MG63 (cell line): ENCODE measurements at places on chromosomes 2 and 18.
A peak's percentile ranks its signal among the peaks of the same experiment; 100 is the strongest.

DNA sequence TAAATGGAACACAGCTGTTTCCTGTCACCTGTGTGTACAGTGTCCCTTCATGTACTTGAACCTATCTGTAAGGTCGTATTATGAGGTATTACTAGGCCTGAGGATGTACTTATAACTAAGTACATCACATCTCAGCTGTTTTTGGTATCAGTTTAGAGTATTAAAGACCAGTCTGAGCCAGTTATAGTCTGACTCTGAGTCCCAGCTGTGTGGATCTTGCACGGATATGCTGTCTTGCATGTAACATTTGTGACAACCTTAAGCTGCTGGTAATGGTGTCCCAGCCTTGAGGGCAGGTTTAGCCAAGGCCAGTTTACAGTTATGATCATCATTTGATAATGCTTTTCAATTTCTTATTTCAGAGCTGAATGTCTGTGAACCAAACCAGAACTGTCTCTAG is 496.3 kb downstream of the SLC4A3 start:
- DNase-seq, result no peak

DNA sequence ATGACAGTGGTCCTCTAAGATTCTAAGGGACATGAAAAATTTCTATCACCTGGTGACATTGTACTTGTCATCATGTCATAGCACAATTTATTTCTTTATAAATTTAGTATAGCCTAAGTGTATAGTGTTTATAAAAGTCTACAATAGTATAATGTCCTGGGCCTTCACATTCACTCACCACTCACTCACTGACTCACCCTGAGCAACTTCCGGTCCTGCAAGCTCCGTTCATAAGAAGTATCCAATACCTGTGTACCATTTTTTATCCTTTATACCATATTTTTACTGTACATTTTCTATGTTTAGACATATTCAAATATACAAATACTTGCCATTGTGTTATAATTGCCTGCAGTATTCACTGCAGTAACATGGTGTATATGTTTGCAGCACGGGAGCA is 72.8 kb upstream of the DSEL start:
- no peak for DNase-seq

DNA sequence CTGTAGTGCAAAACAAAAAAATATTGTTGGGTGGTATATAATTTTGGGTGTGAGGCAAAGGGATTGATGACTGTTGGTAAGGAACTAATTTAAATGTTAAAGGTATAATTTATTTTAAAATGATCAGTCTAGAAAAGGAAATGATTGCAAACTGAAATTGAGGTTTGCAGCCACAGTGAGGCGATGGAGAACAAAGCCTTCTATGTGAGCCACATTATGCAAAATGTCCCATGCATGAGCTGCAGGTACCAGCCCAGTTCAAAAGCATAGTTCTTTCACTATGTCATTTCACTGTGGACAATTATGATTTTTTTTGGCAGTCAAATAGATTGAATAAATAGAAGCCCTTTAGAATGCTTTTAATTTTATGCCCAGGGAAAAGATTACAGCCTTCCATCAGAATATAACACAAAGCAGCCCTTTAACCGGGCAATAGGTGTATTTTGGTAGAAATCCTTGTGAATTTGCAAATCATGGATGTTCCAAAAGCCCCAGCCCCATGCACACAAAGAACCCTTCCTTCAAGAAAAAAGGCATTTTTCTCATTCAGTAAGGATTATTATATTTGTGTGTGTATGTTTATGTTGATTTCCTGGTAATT is 1.7 kb downstream of the MAP2 start:
- peak; percentile 16 for DNase-seq

GRCh38 chr2:112021781-112022231 is 33.3 kb upstream of the TMEM87B start:
- DNase-seq, result no peak

GRCh38 chr2:203310688-203311436 is 17.3 kb upstream of the ABI2 start:
- DNase-seq, result no peak

GRCh38 chr2:220241423-220241822 is 614.0 kb downstream of the SLC4A3 start:
- DNase-seq, result no peak

GRCh38 chr2:79906139-79906890 is 393.5 kb downstream of the CTNNA2 start:
- DNase-seq, result no peak

DNA sequence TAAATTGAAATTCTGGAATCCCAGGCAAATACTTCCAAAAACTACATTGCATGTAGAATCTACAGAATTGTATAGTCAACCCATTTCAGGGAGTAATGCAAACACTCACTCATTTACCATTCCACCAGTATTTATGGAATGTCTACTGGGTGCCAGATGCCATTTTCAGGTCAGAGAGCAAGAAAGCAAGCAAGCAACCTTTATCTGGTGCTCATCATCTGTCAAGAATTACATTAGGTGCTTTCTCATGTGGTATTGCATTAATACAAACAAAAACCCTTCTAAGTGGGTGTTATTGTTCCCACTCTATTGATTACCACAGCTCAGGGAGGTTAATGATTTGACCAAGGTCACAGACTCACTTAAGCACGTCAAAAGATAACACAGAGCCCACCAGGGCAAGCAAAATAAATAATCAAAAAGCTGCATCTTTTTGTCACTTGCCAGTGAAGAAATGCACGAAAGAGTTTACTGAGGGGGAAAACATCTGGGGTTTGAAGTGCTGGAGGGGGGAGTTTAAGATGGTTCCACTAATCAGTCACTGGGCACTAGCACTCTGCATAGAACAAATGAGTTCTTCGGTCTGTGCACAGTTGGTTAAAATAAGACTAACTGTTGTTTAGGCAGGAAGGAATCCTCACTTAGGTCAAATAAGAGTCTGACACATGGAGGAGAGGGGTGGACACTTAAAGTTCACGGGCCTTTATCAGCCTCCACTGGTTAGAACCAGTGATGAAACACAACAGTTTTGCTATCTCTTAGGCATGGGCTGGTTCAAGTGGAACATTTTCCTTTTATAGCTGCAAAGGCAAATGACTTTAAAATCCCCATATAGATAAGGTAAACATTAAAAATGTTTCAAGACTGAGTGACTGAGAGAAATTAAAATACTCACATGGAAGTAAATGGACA is 208.8 kb downstream of the CDH2 start:
- peak; percentile 3 for DNase-seq

- no peak for DNase-seq
Measured at GRCh38 chr2:218861645-218862318, 2.2 kb downstream of the WNT6 start.

GRCh38 chr2:147172493-147173188 is 672.2 kb upstream of the ACVR2A start:
- DNase-seq, result no peak
